ENCODE measurements at places on chromosomes 4 and X.

GRCh38 chr4:151921386-151921785, 160.6 kb upstream of the GATB start:
- no peak for DNase-seq

GRCh38 chrX:30652527-30653414, 452 bp upstream of the GK start:
- DNase-seq, result peak; percentile 89

DNA sequence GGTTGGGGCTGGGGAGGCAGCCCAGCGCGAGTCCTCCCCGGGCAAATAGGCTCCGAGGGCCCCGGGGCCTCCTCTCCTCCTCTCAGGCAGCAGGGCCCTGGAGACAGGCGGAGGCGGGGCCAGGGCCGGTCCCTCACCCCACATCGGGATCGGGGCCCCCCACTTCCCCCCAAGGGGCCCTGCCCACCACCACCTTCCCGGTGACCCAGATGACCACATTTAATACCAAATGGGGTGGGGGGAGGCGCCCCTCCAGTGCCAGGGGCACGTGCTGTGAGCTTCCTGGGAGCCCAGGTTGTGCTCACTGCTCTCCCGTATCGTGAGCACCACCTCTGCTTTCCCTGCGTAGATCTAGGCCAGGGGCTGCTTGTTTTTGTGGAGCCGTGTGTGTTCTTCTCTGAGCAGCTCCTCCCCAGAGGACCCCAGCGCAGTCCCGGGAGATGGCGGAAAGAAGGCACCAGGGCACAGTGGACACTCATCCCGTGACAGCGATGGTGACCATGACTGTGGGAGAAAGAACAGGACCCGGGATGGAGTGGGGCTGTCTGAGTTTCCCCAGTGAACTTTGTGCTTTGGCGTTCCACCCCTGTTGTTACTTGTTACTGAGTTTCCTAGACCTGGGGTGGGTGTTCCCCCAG, 2.1 kb downstream of the PNMA6A start:
- DNase-seq, result no peak

GRCh38 chrX:103687696-103688201, 1.2 kb upstream of the MORF4L2 start:
- peak; percentile 33 for DNase-seq

DNA sequence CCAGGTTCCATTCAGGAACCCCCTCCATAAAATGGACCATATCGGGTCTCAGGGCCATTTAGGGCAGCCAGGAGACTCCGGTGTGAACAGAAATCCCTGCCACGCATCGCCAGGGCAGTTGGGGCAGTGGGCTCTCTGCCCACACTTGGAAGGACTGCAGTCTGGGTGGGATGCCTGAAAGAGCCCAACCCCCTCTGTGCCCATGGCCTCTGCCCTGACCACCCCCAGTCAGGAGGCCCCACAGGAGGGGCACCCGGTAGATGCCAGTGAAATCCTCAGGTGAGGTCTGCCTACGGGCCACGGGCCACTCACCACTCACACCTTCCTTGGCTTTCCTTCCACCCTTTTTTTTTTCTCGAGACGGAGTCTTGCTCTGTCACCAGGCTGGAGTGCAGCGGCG, 4.8 kb downstream of the PRAF2 start:
- DNase-seq, result no peak

DNA sequence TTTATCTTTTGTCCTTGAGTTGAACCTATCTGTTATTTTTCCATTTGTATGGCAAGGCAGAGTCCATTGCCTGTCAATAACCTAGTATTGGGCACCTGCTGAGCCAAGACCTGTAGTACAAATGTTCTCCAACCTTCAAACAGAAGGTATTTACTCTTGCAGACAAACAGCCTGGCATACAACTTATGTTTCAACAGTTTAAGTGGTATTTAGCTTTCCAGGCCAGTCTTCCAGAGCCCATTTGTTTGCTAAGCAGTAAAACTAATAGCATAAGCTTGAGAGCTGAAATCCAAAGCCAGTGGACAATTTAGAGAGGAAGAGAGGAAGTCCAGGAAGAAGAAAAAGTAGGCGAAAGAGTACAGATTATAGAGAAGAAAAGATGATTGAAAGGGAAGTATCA, 979.3 kb downstream of the GLUD2 start:
- DNase-seq, result no peak

DNA sequence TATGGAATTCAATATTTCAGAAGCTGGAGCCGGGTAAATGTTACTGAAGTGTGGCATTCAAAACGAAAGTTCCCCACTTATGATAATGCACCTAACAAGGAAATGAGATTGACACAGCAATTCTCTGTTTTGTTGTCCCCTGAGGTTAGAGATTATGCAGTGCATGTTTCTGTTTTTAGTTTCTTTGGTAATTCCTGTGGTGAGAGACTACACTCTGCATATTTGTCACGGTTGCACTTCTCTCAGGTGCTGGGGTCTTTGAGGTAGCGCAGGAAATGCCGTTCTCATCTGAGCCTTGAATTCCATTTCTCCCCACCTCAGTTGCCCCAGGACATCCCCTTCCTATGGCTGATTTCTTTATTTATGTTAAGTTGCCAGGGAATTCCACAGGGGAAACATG, 15.3 kb upstream of the BEND4 start:
- no peak for DNase-seq

- no peak for DNase-seq
Measured at GRCh38 chr4:29405116-29405515, 1315.1 kb upstream of the PCDH7 start.

DNA sequence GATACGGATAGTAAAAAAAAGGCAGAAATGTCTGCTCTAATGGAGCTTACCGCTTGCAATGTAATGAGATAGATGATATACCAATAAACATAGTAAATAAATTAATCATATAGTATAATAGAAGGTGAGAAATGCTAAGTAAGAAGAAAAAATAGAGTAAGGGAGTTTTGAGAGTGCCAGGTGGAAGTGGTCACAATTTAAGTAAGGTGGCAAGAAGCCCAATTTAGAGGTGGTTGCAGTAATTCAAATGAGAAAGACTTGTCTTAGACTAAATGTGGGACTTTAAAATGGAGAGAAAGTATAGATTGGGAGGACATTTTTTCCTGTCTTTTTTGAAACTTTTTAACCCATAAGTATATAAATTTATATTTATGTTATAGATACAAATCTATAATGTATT, 26.0 kb downstream of the TBC1D19 start:
- DNase-seq, result no peak

GRCh38 chrX:154025230-154025629, 5.5 kb upstream of the IRAK1 start:
- DNase-seq, result no peak

GRCh38 chr4:157242871-157243270, 22.3 kb downstream of the GRIA2 start:
- DNase-seq, result no peak

GRCh38 chr4:48188390-48188789, 54.3 kb upstream of the TXK start:
- DNase-seq, result no peak

GRCh38 chr4:71189471-71189870, 149.3 kb upstream of the SLC4A4 start:
- no peak for DNase-seq

DNA sequence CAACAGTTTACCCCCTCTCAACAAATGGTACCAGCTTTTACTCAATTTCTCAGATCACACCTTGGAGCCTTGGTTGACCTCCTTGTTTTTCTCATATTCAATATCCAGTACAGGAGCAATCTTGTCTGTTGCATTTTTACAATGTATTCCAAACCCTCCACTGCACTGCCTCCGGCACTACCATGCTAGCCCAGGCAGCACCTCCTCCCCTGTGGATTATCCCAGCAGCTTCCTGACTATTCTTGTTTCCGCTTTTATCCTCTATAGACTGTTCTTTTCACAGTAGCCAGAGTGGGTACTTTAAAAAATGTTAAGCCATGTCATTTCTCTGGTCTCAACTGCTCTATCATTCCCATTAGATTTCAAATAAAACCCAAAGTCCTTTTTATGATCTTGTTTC, 253.4 kb upstream of the GPRIN3 start:
- DNase-seq, result no peak

DNA sequence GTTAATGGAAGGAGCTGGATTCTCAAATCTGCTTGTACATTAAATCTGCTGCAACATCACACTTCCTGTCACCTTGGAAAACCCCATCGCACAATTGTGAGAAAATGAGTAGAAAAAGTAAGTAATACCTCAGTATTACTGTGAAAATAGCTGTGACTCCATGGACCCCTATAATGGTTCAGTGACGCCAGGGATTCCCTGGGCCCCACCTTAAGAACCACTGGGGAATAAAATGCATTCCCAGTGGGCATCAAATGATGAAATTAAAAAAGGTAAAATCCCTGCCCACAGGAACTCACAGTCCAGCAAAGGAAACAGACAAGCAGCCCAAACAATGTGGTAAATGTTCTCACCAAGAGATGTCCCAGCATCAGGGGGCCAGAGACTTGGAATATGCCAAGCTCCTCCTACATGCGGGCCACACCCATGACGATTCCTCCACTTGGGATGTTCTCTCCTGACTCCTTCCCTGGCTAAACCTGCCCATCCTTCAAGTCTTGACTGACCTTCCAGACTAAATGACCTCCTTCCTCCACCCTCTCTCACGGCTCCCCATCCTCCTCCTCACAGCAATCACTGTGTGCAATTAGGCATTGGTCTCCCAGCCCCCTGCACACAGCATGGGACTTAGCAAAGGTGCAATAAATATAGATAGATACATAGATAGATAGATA, 2.6 kb downstream of the EVC2 start:
- no peak for DNase-seq

GRCh38 chrX:142068365-142068764, 136.7 kb downstream of the MAGEC2 start:
- DNase-seq, result no peak

GRCh38 chrX:77771601-77772000, 14.4 kb downstream of the ATRX start:
- no peak for DNase-seq

DNA sequence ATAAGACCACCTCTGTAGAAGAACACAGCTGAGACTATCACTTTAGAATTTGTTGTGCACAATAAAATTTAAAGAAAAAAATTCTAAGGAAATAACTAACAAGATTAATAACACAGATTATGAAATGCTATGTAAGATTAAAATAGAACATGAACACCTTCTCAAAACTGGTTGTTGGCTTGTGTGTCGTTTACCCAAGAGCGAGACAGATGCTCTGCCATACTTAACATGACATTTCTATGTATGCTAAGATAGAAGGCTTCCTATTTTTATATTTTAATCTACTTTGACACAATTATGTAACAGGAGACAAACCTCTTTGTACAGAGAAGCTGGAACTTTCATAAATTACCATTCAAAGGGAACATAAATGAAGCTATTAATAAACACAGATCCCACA, 30.1 kb downstream of the USP46 start:
- no peak for DNase-seq

DNA sequence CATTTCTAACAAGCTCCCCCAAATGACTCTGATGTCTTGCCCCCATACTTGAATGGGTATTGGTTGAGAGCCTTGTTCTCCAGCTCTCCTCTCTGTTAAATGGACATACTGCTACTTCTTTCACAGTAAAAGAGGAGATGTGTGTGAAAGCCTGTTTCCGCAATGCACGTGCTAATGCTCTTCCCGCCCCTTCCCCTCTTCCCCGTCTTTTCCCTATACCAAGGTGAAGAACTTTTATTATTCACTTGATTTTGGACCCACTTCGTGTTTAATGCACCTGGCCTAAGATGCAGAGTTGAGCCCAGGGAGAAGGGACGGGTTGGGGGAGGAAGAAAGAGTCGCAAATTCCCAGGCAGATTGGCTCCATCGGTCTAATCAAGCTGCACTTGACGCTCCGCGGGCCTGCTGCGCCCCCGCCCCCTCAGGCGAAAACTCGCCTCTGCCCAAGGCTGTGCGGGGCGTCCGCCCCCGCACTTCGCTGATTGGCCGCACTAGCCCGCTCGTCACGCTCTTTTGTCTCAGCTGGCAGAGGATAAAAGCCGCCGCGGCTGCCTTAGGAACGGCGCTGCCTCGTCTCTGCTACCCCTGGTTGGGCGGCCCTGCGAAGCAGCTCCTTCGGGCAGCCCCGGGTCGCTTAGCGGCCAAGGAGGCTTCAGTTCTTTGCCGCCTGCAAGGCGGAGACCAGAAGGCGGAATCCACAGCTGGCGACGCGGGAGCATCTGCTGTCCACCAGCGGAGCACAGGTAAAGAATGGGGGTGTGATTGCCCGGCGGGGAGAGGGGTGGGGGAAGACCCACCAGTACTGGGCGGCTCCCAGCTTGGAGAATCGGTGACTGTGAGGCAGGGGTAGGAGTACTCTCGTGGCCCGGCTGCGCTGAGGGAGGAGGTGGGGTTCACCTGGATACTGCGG, at the start of gene ZCCHC12:
ZCCHC12 (plus strand) TSS at position 562 of the 910 bp plus-strand sequence. CDS start 1,421 bp downstream, outside the sequence.
- peak; percentile 22 for DNase-seq

GRCh38 chrX:49995107-49995731, 72.8 kb downstream of the CLCN5 start:
- no peak for DNase-seq

DNA sequence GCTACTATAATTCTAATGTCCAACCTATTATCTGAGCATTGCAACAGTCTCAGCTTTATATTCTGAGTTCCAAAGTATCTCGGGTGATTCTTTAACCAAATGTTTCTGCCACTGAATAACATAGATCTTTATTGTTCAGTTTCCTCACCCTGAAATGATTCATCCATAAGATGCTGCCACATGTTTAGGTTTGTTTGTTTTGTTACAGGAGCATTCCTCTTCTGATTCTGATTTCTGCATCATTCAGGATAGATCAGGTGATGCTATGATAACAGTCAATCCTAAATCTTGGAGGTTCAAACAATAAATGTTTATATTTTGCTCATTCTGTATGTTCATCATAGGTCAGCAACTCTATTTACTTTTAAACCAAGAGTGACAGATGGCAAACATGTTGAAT, 927.6 kb downstream of the PCDH7 start:
- DNase-seq, result no peak

DNA sequence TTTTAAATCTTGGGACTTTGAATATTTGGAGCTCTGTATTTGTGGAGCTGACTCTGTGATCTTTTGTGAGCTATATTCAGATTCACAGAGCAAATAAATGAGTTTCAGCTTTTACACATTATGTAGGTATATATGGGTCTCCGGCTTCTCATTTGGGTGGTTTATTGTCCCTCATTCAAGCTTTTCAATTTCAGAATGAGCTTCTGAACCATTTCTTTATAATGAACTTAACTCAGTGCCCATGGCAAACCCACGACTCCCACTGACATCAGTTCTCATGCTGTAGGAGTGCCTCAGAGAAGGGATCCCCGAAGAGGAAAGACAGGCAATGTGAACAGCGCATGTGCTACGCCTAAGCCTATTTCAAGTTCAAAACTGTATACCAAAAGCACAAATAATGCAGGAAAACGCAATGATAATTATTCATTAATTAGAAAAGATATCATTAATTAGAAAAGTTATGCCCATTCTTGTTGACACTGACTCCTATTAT, 156.6 kb downstream of the DCTD start:
- DNase-seq, result no peak

- DNase-seq, result no peak
Measured at GRCh38 chrX:143757887-143758286, 37.3 kb upstream of the SPANXN2 start.

DNA sequence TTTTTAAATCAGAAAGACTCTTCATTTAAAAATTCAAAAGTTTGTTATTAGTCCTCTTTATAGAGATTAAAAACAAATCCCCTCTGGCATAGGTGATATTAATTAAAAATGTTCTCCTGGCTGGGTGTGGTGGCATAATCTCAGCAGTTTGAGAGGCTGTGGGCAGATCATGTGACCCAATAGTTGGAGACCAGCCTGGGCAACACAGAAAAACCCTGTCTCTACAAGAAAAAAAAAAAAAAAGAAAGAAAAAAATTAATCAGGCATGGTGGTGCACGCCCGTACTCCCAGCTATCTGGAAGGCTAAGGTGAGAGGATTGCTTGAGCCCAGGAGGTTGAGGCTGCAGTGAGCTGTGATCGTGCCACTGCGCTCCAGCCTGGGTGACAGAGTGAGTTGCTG, 38.9 kb downstream of the RASGEF1B start:
- no peak for DNase-seq

- DNase-seq, result no peak
Measured at GRCh38 chr4:8589823-8590545, 2.6 kb upstream of the CPZ start.

All from activated T-cell treated with anti-CD3 and anti-CD28 coated beads for 48 hours (primary cell).